ENCODE measurements at places on chromosomes 6 and 20.

DNA sequence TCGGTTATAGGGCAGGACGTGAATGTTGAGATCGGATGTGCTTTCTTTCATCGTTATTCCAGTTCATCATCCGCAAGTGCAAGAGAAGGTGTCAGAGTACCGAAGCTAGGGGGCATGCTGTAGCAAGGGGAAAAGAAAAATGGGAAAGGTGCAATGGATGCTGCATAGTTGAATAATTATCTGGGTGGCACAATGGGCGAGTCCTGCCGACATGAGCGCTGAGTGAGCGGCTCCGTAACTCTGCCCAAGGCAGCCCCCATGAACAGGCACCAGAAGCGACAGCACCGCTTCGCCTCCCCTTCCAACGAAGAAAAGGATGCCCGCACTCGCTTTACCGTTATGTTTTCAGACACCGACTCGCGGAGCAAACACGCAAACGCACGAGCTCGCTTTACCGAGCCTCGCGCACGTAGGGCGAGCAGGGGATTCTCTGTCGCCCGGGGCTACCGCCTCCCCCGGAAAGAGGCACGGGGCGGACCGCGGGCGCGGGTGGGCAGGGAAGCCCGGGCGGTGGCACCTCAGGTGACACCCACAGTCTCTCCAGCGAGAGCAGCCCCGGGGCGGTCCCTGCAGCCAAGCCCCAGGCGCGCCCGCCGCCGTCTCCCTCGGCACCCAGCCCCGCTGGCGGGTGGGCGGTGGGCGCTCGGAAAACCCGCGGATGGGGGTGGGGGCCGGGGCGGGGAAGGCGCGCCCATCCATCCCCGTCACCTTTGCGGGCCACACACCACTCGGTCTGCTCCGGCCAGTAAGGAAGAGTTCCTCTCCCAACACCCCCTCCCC is 654 bp downstream of the WASF1 start:
- DNase-seq, result peak; percentile 5

- no peak for DNase-seq
These were observed 160.2 kb upstream of the SGK1 start for GRCh38 chr6:134477991-134478635.

- DNase-seq, result no peak
These were observed 607.7 kb upstream of the CITED2 start for GRCh38 chr6:139982195-139982594.

GRCh38 chr6:26331218-26332073 is 33.6 kb upstream of the BTN3A2 start:
- DNase-seq, result peak; percentile 82

DNA sequence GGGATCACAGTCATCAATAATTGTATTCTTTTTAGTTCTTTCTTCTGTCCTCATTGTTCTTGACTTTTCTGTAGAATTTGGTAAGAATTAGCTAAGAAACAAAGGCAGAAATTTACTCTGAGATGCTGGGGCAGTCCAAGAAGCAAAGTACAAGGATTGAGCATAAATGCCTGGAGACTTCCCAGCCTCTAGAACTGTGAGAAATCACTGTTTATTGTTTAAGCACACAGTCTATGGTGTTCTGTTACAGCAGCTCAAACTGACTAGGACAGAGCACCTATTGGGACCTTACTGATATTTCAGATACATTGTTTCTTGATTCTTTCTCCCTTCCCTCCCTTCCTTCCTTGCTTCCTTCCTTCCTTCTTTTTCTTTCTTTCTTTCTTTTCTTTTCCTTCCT is 192.7 kb upstream of the SLC35B3 start:
- DNase-seq, result no peak

DNA sequence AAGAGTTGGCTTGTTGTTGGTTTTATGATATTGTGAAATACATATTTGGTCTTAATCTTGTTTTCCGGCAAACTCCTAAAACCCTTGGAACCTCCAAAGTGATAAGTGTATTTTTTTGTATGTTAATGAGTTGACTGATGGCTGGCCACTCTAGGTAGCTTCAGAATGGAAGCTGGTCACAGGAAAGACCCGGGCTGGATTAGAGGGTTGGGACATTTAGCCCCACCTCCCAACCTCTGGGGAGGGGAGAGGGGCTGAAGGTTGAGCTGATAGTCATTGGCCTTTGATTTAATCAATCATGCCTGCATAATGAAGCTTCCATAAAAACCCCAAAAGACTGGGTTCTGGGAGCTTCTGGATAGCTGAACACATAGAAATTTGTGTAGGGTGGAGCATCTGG is 42.7 kb downstream of the SASH1 start:
- DNase-seq, result no peak

DNA sequence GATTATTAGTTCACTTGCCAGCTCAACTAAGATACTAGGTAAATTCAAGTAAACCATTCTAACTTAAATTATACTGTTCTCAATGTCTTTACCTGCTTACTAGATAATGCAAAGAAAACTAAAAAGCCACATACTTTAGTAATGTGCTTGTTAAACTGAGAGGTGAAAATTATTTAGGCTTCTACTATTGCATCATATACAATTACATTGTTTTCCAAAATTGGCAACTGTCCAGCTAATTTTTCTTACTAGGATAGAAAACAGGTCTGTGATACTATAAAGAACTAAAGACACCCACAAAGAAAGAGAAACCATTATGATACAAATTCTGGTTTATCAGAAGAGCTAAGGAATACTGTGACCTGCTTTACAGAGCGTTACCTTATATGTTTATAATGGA is 45.6 kb upstream of the ALDH8A1 start:
- no peak for DNase-seq

GRCh38 chr20:61532736-61533135 is 280.7 kb downstream of the CDH4 start:
- no peak for DNase-seq

GRCh38 chr20:16392346-16392745 is 180.9 kb downstream of the KIF16B start:
- no peak for DNase-seq

- DNase-seq, result no peak
These were observed 6.9 kb upstream of the POM121L2 start for GRCh38 chr6:27318973-27319372.

GRCh38 chr6:35755278-35755924 is 18.6 kb downstream of the ARMC12 start:
- DNase-seq, result no peak

- DNase-seq, result peak; percentile 87
These were observed 744 bp downstream of the RAB23 start for GRCh38 chr6:57221191-57221935.

- no peak for DNase-seq
These were observed 109.5 kb upstream of the CLDN20 start for GRCh38 chr6:155154158-155154830.

DNA sequence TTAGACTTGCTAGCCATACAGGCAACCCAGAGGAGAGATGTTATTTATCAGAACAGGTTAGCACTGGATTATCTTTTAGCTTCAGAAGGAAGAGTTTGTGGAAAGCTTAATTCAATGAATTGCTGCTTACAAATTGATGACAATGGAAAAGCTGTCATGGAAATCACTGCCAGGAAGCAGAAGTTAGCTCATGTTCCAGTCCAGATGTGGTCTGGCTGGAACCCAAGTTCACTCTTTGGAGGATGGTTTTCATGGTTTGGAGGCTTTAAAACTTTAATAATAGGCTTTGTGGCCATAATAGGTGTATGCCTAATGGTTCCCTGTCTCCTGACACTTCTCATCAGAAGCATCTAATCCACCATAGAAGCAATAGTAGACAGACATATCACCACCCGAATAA is 699.0 kb downstream of the PHF3 start:
- no peak for DNase-seq

DNA sequence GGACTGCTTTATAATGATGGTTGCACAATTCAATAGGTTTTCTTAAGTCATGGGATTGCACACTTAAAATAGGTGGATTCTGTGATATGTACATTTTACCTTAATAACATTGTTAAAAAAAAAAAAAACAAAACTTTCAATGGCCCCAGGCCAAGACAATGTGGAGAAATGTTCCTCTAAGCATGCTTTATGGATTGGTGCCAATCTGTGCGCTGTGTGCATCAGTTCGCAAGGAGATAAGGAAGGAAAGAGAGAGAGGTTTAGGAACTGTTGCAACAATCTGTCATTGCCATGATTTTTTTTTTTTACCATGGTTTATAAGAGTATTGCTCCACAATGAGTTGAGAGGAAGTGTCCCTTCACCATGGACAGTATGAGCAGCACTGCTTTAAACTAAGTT is 399.6 kb downstream of the PTPRT start:
- no peak for DNase-seq

- no peak for DNase-seq
These were observed 9.9 kb downstream of the ATXN1 start for GRCh38 chr6:16751251-16751946.

DNA sequence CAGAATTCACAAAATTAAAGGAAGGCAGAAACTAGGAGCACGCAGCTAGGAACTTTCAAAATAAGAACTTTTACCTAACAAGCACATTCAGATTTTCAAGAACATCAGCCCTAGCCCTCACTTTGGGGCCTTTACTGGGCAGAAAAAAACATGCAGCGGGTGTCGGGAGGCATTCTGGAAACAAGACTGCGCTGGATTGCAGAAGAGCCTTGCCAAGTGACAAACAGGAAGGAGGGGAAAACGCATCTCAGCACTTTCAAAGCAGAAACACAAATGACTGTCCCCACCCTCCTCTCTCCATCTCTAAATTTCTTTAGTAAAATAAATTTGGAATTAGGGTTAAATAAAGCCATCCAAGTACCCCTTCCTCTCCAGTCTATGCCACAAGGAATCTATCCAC is 74.6 kb upstream of the RREB1 start:
- no peak for DNase-seq

GRCh38 chr6:157885876-157886275 is 62.8 kb downstream of the SNX9 start:
- DNase-seq, result no peak

GRCh38 chr6:151498327-151498726 is 4.5 kb downstream of the CCDC170 start:
- no peak for DNase-seq

GRCh38 chr6:168388641-168389633 is 52.0 kb upstream of the SMOC2 start:
- DNase-seq, result no peak

DNA sequence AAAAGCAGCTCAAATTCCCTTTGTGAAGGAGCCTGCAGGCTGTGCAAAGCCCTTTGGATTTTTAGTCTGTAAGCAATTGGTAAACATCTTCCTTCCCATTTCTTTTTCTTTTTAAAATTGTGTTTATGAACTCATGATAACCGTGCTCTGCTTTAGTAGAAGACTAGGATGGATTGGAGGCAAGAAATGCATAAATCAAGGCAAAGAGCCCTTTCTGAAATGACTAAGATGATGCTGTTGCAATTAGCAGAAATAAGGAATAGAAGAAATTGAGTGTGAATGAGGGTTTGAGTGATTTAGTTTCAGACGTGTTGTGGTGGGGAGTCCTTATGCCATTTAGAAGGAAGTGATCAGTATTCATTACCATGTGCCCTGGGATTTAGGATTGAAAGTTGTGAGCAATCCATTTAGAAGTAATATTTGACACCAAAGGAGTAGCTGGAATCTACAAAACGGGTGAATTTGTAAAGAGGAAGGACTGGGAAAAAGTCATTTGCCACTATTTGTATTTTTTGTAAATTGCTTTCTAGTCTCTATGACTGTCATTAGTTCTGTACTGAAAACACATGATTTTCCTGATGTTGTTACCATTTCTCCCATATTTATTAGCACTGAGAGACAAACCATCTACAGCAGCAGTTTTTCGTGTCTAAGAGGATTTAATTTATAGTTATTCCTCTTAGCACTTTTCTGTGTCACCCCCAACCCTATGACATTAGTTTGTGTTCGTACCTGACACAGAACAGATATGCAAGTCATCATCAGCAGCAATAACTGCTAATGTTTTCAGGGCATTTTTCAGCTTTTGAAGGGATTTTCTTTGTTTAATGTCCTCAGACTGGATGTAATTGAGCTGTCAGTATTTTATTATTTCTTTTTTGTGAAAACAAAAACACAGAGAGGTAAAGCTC is 265.0 kb downstream of the UTRN start:
- DNase-seq, result no peak

- DNase-seq, result no peak
These were observed 32.8 kb downstream of the RAB22A start for GRCh38 chr20:58342104-58342945.

DNA sequence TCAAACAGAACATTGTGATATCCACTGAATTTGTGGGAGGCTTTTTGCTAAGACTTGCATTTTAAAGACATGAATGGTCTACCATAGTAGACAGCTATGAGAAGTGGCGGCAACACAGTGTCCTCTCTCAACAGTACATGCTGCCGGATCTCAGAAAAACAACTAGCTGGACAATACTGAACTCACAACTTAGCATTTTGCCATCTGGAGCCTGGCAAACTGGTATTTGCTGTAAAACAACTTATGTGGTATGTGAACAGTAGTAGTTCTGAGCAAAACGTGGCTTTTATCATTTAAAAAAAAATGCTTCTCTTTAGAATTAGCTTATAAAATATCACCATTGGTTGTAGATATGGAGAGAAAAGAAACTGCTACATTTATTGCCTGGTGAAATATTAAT is 3.3 kb upstream of the PXDC1 start:
- no peak for DNase-seq

DNA sequence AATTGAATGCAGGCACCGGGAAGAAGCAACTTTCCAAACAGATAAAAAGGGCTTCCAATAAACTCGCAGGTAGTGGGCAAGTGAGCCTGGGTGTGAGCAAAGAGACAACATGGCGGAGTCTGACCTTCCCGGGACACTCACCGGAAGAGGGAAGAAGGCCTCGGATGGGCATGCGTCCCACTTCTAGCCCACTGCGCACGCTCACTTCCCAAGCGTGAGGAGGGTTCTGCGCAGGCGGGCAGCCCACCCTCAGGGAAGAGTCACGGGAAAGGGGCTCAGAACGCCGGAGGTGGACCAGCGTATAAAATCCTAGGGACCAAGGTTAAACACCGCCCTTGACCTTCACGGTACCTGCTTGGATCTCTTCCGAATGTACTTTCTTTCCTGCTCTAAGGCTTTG is 95.5 kb upstream of the AFDN start:
- no peak for DNase-seq

- DNase-seq, result peak; percentile 98
These were observed 5.3 kb upstream of the HMGN4 start for GRCh38 chr6:26532699-26533531.

DNA sequence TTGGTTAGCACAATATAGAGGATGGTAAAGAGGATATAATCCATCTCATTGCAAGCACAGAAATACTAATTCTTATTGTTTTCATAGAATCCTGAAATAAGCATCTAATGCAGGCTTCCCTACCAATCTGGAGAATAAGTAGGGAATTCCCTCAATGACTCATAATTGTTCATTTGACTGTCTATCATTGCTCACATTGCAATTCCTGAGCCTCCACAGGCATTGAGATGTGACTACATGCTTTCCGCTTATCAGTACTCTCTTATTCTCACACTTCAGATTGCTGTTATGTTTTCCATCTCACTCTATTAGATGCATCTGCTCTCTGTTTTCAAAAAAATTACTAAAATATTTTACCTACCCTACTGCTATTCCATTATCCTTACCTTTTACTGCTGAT is 216.2 kb upstream of the PRSS16 start:
- no peak for DNase-seq

DNA sequence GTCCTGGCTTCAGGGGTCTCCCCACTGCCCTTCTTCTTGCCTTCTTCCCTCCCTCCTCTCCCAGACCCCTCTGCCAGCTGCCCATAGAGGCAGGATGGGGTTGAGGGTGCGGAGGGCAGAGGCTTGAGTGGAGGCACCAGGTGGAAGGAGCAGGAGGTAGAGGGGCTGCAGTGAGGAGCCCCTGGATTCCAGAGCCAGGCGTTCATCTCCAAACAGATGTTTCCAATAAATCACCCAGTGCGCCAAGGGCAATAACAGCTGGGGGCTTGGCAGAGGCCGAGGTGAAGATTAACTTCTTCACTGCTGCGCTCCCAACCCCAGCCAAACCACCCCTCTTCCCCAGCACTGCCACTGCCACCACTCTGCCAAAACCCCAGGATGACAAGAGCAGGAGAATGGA is 10.7 kb downstream of the MDFI start:
- DNase-seq, result no peak

All from H1 (cell line).